ENCODE measurements at places on chromosomes 7 and 10.

DNA sequence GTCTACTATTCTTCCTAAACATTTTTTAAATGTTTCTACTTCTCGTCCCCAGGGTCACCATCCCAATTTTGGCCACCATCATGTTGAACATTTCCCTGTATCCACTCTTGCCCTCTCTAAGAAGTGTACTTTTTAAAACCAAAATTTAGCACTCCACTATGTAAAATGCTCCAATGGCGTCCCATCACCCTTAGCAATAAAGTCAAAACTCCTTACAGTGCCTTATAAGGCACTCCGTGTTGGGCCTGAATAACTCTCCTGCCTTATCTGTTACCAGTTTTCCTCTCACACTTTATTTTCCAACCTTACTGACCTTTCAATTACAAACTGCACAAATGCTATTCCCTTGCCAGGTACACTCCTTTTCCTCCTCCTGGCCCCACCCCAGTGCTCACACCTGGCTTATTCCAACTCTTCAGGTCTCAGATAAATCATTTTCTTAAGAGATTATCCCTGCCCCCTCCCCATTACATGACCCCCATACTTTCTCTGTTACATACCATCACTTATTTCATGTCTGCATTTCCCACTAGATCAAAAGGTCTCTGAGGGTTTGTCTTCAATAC lies 1.3 kb downstream of the TMEM168 start:
- no peak for DNase-seq

GRCh38 chr7:150379441-150380379 lies 580 bp downstream of the ZNF775 start:
- no peak for DNase-seq

DNA sequence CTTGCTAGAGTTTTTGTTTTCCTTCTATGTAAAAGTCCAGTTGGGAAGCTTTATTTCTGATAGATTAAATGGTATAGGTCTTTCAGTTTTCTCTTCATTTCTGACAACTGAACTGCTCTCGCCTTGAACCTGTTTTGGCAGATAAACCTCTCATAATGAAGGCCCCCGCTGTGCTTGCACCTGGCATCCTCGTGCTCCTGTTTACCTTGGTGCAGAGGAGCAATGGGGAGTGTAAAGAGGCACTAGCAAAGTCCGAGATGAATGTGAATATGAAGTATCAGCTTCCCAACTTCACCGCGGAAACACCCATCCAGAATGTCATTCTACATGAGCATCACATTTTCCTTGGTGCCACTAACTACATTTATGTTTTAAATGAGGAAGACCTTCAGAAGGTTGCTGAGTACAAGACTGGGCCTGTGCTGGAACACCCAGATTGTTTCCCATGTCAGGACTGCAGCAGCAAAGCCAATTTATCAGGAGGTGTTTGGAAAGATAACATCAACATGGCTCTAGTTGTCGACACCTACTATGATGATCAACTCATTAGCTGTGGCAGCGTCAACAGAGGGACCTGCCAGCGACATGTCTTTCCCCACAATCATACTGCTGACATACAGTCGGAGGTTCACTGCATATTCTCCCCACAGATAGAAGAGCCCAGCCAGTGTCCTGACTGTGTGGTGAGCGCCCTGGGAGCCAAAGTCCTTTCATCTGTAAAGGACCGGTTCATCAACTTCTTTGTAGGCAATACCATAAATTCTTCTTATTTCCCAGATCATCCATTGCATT lies 27.1 kb downstream of the MET start:
- DNase-seq = no peak

DNA sequence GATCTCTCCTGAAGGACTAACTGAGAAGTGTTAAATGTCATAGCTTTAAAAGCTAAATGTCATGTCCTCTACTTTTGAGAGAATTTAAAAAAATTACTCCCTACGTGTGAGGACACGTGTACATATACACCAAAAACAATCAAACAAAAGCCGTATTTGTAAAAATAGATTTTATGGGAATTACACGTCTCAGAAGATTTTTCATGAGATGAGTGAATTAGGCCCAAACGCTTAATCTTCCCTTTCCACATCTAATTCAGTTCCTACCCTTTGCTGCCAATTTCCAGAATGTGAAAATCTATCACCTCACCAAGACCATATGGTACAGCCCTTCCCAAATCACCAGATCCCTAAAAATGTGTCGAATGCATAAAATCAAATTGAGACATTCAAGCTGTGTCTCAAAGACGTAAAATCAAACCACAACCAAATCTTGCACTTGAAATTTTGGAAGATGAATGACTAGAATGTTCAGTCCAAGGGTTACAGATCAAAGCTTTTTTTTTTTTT lies 1.0 kb upstream of the CTTNBP2 start:
- no peak for DNase-seq

GRCh38 chr7:149870701-149871483 lies 2.9 kb upstream of the ATP6V0E2 start:
- no peak for DNase-seq

DNA sequence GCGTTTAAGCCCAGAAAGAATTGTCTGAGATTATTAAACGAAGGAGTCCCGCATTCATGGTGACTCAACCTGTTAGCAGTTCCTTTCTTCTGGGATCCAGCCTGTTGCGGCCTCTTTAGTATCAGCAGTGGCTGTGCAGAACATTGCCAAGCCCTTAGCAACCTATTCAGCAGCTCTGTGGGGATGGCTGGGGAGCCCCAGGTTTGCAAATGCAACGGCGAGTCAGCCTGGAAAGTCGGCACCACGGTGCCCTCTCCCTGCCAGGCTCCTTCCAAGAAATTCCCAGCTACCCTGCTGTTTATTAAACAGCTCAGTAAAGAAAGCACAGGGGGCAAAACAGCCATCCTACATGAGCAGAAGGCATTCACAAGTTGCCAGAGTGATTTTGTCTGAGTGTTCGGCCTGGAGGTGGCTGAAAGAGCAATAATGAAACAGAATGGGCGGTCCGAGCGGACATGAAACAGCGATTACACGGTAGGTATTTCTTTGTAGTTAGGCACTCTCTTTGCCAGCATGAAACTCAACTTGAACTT lies 198.3 kb downstream of the BAMBI start:
- DNase-seq = no peak

GRCh38 chr10:15315286-15315685 lies 55.8 kb downstream of the FAM171A1 start:
- no peak for DNase-seq
